ENCODE measurements at places on chromosomes 4 and X. TPM values are rescaled to one million over a fixed set of nuclear protein-coding genes. Genes with fewer than 3 reads are reported as not detected.

Gene STOX2
- total RNA-seq, result not detected

Gene AMBN
- not detected for total RNA-seq

Gene PARM1
- 0.09 TPM for total RNA-seq

Gene PROM1
- 0.10 TPM for total RNA-seq

Gene INTS6L
- total RNA-seq, result 1.7 TPM

Gene CORIN
- total RNA-seq, result 0.33 TPM

Gene GPC4
- total RNA-seq, result not detected

Gene PRIMPOL
- 8.0 TPM for total RNA-seq

Gene SPACA5
- total RNA-seq, result not detected

GRCh38 chrX:153791104-153791852 lies 2.9 kb downstream of the IDH3G start:
- DNase-seq, result no peak
- H3K27me3 ChIP-seq, result peaks cover 2% of the 10 kb centered on the region
- H3K4me1 ChIP-seq, result peaks cover 16% of the 10 kb centered on the region
- no peak overlapping the region for H3K27ac ChIP-seq

- H3K27me3 ChIP-seq, result no peaks in the 10 kb centered on the region
- peaks cover 16% of the 10 kb centered on the region for H3K4me1 ChIP-seq
- no peak for DNase-seq
These were observed 36.5 kb downstream of the ACOX3 start for GRCh38 chr4:8403976-8404375.

DNA sequence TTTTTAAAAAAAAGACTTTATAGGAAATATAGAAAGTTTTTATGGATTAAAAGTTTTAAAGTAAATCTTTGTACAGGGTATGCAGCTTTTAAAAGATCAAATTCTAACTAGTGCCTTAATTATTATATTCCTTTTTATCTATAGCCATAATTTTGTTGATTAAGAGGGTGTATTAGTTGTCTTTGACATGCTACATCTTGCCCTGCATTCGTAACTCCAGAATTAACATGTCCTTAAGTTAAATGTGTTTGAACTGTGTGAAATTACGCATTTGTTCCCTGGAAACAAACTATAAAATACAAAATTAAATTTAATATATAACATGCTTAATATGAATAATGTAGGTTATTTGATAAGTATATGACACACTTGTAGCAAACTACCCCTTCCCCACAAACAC lies 66.3 kb downstream of the PTPN13 start:
- H3K4me1 ChIP-seq, result peaks cover 27% of the 10 kb centered on the region
- H3K36me3 ChIP-seq, result peaks cover 21% of the 10 kb centered on the region
- no peaks in the 10 kb centered on the region for H3K27me3 ChIP-seq
- H3K4me3 ChIP-seq, result no peak overlapping the region

DNA sequence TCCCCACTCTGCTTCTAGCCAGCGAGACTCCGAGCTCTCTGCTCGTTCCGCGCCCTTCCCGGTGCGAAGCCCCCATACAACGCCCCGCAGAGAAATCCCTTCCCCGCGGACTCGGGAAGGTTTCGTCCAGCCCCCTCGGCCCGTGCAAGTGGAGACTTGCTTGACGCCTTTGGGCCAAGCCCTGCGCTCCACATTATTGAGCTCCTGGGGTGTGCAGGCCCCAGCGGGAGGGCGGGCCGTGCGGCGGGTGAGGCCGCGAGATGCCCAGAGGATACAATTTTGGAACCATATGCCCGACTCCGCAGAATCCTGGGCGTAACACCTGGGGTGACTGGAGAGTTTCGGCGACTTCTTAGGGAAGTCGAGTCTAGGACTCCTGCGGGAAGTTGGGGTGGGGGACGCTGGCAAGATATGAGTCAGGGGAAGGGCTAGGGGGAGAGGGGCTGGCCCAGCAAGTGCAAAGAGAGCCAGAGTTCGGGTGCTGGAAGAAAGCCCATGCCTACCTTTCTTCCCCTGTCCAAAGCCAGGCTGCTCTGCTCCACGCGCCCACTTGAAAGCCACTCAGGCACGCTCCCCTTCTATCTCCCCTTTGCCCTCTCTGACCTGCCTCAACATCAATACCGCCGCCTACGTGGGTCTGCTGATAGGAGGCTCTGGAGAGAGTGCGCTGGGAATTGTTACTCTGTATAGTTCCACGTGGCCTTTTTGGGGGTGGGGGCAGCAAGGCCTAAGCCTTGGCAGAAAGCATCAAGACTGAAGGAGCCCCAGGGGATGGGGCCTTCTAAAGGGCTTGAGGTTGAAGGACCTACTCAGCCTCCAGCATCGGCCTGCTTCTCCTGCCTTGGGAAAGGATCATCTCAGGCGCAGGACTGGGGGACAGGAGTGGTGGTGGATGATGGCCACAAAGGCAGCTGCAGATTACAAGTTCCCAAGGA lies 1.2 kb upstream of the ELF4 start:
- H3K27me3 ChIP-seq, result no peaks in the 10 kb centered on the region
- DNase-seq, result no peak
- H3K36me3 ChIP-seq, result no peaks in the 10 kb centered on the region

GRCh38 chr4:36138220-36138619 lies 106.1 kb downstream of the ARAP2 start:
- H3K27ac ChIP-seq, result no peak overlapping the region
- DNase-seq, result no peak
- H3K27me3 ChIP-seq, result no peaks in the 10 kb centered on the region
- no peaks in the 10 kb centered on the region for H3K4me1 ChIP-seq
- H3K36me3 ChIP-seq, result no peaks in the 10 kb centered on the region
- H3K4me3 ChIP-seq, result no peak overlapping the region

DNA sequence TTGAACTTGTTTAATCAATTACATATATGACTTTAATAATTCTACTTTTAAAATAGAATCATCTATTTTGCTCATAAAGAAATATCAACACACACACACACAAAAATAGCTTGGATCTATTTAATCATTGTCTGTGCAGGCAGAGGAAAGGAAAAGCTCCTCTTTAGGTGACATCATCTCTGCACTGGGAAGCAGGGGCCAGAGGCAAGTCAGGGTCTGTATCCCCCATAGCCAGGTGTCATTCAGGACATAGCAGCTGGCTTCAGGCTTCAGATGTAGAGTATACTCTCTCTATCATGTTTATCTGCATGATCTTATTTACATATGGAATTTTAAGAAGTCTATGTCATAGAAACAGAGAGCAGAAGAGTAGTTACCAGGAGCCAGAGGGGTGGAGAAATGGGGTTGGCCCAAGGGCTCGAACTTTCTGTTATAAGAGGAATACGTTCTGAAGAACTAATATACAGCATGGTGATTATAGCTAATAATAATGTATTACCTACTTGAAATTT lies 110.4 kb upstream of the LDB2 start:
- H3K4me3 ChIP-seq, result no peak overlapping the region
- no peak for DNase-seq
- peaks cover 37% of the 10 kb centered on the region for H3K4me1 ChIP-seq
- H3K36me3 ChIP-seq, result no peaks in the 10 kb centered on the region

DNA sequence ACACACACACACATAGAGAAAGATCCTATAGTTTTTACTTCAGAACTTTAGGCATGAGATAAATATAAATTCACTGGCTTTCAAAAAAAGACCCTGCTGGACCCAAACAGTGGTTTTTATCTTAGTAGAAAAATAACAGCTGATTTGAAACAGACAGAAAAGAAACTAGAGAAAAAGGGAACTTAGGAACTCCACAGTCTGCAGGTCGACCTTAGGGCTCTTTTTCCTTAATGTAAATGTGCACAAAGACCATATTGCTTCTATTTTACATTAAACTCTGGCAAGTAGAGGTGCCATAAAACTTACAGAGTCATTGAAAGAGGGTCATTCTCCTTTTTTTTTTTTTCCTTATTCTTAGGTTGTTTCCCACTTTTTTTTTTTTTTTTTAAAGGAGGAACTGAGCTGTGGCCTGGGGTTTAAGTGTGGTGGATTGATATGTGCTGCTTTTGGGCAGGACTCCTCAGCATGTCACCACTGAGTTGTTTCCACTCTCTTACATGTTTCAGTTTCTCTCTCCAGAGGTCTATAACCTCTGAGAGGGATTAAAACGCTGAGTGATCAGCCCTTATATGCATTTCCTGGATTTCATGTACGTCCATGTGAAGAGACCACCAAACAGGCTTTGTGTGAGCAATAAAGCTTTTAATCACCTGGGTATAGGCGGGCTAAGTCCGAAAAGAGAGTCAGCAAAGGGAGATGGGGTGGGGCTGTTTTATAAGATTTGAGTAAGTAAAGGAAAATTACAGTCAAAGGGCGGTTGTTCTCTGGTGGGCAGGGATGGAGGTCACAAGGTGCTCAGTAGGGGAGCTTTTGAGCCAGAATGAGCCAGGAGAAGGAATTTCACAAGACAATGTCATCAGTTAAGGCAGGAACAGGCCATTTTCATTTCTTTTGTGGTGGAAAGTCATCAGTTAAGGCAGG lies 70.8 kb upstream of the PACRGL start:
- H3K27ac ChIP-seq, result no peak overlapping the region
- peaks cover 3% of the 10 kb centered on the region for H3K27me3 ChIP-seq
- no peak for DNase-seq
- H3K4me3 ChIP-seq, result no peak overlapping the region

DNA sequence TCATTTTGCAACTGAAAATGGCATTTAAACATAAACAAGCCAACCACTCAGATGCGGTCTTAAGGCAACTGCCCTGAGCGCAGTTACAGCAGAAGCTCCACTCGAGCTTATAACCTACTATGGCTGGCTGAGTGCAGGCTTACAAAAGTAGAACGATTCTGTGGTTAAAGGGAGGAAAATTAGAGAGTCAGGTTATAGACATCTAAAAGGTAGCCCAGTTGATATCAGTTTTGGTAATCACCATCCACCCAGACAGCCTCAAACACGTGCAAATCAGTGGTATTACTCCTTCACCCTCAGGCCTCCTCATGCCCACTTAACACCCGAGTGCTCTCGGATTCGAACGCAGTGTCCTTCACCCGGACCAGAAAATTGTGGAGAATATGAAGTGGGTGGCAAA lies 3.1 kb downstream of the LEF1 start:
- peaks cover 44% of the 10 kb centered on the region for H3K27me3 ChIP-seq
- peaks cover 8% of the 10 kb centered on the region for H3K4me1 ChIP-seq
- no peak overlapping the region for H3K27ac ChIP-seq
- DNase-seq, result no peak
- H3K36me3 ChIP-seq, result no peaks in the 10 kb centered on the region

DNA sequence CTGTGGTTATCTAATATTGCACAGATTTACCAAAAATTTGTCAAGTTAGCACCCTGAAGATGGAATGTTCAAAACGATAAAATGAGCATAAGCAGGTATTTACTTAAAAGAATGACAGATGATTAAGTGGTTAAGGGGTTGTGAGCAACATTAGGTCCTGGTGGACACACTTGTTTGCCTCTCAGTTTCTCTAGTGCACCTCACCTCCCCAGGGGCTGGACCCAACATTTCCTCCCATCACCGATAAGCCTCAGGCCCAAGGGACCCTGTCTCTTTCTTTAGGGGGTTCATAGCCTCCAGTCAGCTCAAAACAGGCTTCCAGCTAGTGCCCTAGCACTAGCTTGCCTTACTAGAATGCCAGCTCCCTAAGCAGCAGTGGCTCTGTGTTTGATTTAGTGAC lies 88.0 kb downstream of the ATP11C start:
- no peak overlapping the region for H3K27ac ChIP-seq
- H3K36me3 ChIP-seq, result 0 out of 2 replicates have a peak, but pooled peaks cover 1% of the 10 kb centered on the region
- no peaks in the 10 kb centered on the region for H3K27me3 ChIP-seq

- H3K4me3 ChIP-seq, result no peak overlapping the region
- peaks cover 10% of the 10 kb centered on the region for H3K4me1 ChIP-seq
- H3K27me3 ChIP-seq, result no peaks in the 10 kb centered on the region
- no peak overlapping the region for H3K27ac ChIP-seq
- H3K36me3 ChIP-seq, result no peaks in the 10 kb centered on the region
These were observed 181.0 kb downstream of the MAML3 start for GRCh38 chr4:139973015-139973414.

DNA sequence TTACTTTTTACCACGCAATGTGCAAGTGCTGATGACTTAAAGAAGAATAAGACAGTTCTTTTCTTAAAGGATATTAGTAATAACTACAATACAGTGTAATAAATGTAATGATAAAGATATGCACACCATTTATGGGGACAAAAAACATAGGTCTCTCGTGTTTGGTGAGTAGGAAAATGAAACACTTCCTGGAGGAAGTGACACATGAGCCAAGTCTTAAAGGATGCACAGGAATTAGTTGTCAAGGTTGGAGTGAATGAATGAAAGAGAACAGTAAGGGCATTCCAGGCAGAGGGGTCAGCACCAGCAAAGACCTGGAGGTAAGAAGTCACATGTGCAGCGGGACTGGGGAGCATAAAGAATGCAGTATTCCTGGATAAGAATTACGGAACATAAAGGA lies 112.7 kb downstream of the SH3RF1 start:
- H3K4me3 ChIP-seq, result no peak overlapping the region
- peaks cover 64% of the 10 kb centered on the region for H3K36me3 ChIP-seq
- H3K4me1 ChIP-seq, result peaks cover 98% of the 10 kb centered on the region
- no peak for DNase-seq
- H3K27me3 ChIP-seq, result no peaks in the 10 kb centered on the region

DNA sequence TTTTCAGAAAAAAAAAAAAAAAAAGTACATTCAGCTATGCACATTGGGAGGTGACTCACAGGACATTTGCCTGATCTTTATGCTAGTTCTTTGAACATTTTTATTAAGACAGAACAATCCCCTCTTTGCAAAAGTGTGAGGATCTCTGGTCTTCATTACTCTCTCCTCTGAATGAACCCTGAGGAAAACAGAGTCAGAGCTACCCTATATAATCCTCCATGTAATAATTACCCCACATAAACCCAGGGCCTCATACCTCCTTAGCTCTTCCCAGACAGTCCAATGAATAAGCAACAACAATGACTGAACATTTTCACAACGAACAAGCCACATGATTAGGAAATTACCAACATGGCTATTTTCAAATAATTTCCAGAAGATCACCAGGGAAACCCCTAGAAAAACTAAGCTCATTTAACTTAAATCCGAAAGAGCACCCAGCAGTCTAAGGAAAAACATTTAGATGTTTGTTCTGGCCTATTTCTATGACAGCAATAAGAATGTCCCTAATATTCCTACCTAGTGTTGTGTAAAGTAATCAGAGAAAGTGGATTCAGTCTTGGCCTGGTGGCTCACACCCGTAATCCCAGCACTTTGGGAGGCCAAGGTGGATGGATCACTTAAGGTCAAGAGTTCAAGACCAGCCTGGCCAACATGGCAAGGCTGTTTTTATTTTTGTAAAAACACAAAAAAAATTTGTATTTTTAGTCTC lies 37.8 kb downstream of the TBC1D9 start:
- peak overlapping the region; percentile 88 for H3K27ac ChIP-seq
- peak overlapping the region; percentile 2 for H3K4me3 ChIP-seq
- H3K36me3 ChIP-seq, result no peaks in the 10 kb centered on the region
- peaks cover 3% of the 10 kb centered on the region for H3K27me3 ChIP-seq

DNA sequence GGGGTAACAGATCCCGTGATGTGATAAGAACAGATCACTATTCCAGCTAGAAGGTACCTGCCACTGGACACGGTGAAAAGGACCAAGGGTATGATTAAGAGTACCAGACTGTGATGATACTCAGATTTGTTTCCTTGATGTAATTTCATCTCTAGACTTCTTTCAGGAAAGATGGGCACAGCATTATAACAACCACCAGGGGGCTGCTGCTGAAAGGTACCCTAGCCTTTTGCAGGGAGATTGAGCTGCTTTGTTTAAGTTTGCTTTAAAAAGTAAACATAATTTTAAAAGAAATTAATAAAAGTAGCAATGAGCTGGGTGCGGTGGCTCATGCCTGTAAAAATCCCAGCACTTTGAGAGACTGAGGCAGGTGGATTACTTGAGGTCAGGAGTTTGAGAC lies 145.4 kb downstream of the EMCN start:
- no peaks in the 10 kb centered on the region for H3K36me3 ChIP-seq
- no peaks in the 10 kb centered on the region for H3K27me3 ChIP-seq
- peaks cover 2% of the 10 kb centered on the region for H3K4me1 ChIP-seq
- no peak for DNase-seq
- no peak overlapping the region for H3K27ac ChIP-seq
- H3K4me3 ChIP-seq, result no peak overlapping the region

Measured in HFFc6 (cell line).